NCI-H1930 (cell line): ENCODE measurements at places on chromosomes 3 and 15.

GRCh38 chr3:135056733-135057310 lies 261.8 kb downstream of the EPHB1 start:
- no peak for DNase-seq

DNA sequence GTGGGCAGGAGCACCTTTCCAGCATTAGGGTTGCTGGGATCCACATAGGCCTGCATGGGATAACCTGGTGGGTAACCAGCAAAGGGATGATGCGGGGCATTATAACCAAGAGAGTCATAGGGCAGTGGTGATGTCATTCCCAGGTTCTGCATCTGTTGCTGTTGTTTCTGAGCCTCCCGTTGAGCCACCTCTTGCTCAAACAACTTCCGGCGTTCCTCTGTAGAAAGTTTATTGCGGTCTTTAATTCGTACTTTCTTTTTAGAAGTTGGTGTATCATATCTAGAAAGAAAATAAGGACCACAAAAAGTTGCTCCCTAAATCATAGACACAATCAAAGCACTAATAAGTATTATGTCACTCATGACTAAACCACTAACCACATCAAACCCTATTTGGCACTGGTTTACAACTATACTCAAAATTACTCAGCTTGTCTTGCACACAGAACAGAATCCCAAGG lies 77.8 kb downstream of the NBEAL2 start:
- no peak for DNase-seq

DNA sequence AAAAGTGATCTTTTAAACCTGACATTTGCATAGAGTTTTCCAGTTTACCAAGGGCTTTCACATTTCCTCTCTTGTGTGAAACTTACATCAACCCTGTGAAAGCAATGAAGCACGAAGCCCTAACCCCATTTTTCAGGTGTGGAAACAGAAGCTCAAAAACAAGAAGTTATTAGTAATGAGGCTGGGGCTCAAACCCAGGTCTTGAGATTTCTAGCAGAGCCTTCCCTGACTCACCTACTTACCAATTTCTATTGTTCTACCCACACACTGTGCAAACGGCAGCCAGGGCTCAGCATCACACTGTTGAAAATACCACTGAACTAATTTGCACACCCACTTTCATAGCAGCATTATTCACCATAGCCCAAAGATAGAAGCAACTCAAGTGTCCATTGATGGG lies 117.8 kb upstream of the IGF1R start:
- no peak for DNase-seq

DNA sequence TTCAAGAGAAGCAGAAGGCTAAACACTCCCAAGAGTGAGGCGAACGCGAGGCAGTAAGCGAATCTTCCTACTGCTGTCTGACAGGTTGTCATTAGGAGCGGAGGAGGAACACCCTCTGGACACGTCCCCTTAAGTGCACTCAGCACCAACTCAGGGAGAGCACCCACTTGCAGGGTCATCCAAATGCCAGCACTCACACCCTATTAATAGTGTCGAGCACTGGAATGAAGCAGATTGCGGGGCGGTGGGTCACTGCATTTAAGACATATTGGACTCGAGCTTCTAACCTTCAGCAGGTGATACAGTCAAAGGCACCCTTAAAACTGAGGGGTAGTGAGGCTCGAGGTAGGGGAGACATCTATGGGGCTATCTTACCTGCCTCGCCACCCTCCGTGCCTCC lies 28.7 kb downstream of the SH3BP5 start:
- DNase-seq: no peak

DNA sequence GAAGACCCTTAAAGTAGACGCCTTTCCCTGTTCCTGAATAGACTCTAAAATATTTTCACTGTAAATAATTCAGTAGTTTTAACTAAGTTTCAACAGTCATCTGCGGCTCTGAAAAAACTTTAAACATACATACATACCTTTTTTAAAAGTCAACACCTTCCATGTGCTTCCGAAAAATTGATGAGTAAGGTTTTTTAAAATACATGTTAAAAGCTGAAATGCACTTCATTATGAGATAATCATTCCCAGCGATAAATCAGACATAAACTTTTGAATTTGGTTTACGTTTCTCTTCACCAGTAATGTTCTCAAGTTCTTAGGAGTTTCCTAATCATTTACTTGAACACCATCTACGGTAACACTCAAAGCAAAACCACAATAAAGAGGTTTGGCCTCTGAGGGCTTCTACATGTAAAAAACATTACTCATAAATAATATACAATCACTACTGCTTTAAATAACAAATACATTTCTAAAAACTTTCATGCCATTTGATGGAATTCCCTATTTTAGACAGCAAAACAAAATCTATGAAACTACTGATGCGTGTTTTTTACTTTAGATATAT lies 403.5 kb downstream of the SHQ1 start:
- DNase-seq: no peak

- no peak for DNase-seq
These were observed 210.2 kb downstream of the XXYLT1 start for GRCh38 chr3:195060531-195061291.

DNA sequence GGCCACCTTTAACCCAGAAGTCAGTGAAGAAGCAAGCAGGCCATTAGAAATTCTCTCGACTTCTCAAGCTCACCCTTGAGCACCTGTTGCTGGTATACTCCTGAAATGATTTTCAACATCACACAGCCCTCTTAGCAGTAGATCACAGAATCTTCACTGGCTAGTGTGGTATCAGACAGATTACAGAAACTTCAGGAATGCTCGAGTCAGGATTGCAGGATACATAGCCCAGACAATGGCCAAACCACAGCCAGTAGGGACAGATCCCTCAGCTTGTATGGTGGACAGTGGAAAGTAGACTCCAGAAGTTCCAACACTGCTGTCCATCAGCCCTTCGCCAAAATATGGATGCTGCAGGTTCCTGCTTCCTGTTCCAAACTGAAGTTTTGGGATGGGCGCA lies 4.5 kb upstream of the KLHL40 start:
- no peak for DNase-seq

DNA sequence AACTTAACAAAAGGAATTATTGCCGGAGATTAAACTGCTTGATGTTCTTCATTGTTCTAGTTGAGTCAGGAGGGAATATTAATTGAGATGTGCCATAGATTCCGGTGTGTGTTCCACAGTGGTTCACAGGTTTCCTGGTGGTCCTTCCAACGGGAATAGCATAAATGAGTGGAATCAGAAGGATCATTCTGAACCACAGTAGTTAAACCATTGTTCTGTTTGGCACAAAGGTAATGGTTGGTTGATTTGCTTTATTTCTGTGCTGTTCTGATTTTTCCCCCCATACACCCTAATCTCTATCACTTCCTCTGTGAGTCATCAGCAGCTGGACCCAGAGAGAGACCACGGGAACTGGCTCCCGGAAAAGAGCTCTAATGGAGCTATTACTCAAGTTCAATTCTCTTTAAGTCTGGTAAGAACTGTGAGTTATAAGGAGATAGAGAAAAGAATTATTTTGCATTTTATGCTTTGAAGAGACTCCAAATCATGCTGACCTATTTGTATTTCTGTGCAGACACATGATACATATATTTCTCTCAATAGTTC lies 627.2 kb downstream of the ZIC1 start:
- no peak for DNase-seq

GRCh38 chr3:186255703-186256331 lies 106.2 kb downstream of the DGKG start:
- DNase-seq: no peak

DNA sequence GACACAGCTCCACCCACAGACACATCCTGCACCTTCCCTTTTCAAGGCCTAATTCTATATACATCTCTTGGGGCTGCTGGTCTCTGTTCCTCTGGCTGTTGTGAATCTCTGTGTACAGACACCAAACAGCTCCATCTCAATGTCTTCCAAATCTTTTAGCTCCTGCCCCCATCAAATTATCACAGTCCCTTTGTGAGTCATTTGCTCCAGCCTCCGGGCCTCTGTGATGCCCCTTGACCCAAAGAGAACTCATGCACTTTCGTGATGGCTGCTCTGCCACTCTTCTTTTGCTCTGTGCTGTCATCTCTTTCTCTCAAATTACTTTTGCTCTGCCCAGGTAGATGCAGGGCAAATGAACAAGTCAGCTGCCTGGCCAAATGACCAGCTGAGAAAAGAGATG lies 369.0 kb upstream of the CDIN1 start:
- no peak for DNase-seq

DNA sequence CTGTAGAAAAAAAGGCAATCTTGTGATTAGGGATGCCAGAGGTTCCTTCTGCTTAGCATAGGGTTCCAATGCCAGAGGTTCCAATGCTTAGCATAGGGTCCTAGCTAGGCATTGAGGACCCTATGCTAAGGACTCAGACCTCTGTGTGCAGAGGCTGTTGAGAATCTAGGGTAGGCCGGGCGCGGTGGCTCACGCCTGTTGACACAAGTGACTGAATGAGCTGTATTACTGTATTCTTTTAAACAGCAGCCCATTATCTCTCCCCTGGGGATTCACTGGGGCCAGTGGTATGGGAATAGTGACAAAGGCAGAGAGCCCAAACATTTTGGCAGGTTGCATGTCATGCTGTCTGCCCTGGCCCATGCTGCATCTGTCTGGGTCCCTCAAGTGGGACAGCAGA lies 16.2 kb downstream of the PAK6 start:
- no peak for DNase-seq
